ENCODE measurements at places on chromosomes 2 and 18. TPM values are rescaled to one million over a fixed set of nuclear protein-coding genes. Genes with fewer than 3 reads are reported as not detected.

The SERPINB3 gene
- total RNA-seq: not detected

GRCh38 chr2:38174131-38174530 lies 98.2 kb upstream of the CYP1B1 start:
- peaks cover 5% of the 10 kb centered on the region for H3K4me1 ChIP-seq
- DNase-seq: no peak
- no peak overlapping the region for H3K27ac ChIP-seq
- no peaks in the 10 kb centered on the region for H3K36me3 ChIP-seq
- no peaks in the 10 kb centered on the region for H3K27me3 ChIP-seq
- no peak overlapping the region for H3K4me3 ChIP-seq

- DNase-seq: no peak
- H3K4me3 ChIP-seq: no peak overlapping the region
- no peak overlapping the region for H3K27ac ChIP-seq
- H3K27me3 ChIP-seq: no peaks in the 10 kb centered on the region
These were observed 121.6 kb downstream of the SP100 start for GRCh38 chr2:230537531-230537976.

The PLGLB1 gene
- total RNA-seq: 1.3 TPM

The BOLL gene
- not detected for total RNA-seq

- no peaks in the 10 kb centered on the region for H3K36me3 ChIP-seq
- H3K4me3 ChIP-seq: peak overlapping the region; percentile 81
- H3K27ac ChIP-seq: peak overlapping the region; percentile 74
- peaks cover 8% of the 10 kb centered on the region for H3K4me1 ChIP-seq
These were observed 711 bp downstream of the SFXN5 start for GRCh38 chr2:73070643-73071359.

DNA sequence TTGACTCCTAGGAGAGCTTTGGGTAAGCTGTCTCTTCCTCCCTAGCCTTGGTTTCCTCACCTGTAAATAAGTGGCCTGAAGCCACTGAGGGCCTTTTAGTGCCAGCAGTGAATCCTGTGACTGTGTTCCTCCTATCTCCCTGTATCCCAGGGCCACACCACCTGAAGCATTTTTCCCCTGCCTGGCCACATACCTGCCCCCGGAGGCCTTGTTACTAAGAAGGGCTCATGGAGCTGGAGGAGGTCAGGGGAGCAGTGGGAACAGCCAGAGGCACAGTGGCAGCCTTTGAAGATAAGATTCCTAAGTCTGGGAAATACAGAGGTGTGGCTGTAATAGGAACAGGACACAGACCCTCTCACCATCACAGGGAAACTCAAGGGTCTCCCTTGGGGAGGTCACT lies 162.4 kb downstream of the SMAD7 start:
- H3K27ac ChIP-seq: no peak overlapping the region
- DNase-seq: no peak
- no peaks in the 10 kb centered on the region for H3K27me3 ChIP-seq
- peaks cover 17% of the 10 kb centered on the region for H3K4me1 ChIP-seq
- no peak overlapping the region for H3K4me3 ChIP-seq
